ENCODE measurements at places on chromosomes 7 and 10. TPM values are rescaled to one million over a fixed set of nuclear protein-coding genes. Genes with fewer than 3 reads are reported as not detected.

- no peak overlapping the region for H3K4me3 ChIP-seq
- no peaks in the 10 kb centered on the region for H3K4me1 ChIP-seq
- DNase-seq = no peak
- H3K36me3 ChIP-seq = no peaks in the 10 kb centered on the region
- H3K27ac ChIP-seq = peak overlapping the region; percentile 42
- no peaks in the 10 kb centered on the region for H3K27me3 ChIP-seq
Measured at GRCh38 chr7:37986908-37987330, 66.5 kb downstream of the EPDR1 start.

DNA sequence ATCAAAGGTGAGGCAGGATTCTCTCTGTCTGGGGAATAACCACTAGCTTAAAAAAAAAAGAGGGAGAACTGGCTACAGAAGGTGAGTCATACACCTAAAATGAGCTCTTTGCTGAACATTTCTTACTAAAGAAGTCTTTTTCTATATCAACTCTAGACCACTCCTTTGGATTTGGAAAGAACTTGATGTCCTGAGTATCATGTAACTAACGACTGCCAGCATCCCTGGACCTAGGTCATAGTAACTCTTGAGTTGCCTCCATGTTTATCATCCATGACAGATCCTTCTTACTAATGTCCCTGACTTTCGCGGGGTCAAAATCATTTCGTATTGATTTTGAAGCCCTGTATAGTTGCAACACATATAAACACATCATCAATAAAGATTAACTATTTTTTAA is 89.1 kb downstream of the CNOT4 start:
- no peak overlapping the region for H3K4me3 ChIP-seq
- no peaks in the 10 kb centered on the region for H3K4me1 ChIP-seq
- H3K36me3 ChIP-seq = no peaks in the 10 kb centered on the region
- DNase-seq = no peak
- no peaks in the 10 kb centered on the region for H3K27me3 ChIP-seq
- no peak overlapping the region for H3K27ac ChIP-seq

Gene NIPSNAP2
- polyA plus RNA-seq = 46.2 TPM

DNA sequence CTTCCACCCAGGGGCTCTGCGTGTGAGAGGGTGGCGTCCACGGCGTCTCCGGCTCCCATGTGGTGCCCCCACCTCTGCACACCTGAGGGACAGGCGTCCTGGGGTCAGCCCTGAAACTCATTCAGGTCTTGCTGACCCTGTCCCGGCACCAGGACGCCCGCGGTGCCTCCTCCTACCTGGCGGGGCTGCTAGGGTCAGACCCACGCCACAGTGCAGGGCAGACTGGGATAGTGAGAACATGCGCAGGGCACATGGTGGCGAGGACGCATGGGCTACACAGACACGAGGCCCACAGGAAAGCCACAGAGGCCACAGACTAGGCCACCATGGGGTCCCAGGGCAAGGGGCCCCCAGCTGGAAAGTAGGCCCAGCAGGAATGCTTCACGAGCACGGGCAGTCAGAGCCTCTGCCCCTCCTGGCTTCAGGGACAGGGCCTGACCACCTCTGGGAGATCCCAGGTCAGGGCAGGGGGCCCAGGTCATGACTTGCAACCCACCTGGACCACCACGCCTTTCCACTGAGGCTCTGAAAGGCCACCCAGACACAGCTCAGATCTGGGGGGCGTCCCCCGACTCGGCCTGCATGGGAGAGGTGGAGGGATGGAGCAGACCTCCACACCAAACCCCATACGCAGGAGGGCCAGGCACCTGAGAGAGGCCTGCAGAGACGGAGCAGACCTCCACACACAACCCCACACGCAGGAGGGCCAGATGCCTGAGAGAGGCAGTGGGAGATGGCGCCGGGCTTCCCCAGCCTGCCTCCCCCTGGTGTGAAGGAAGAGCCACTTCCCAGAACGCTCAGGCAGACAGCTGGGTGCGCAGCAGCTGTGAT is 188.6 kb downstream of the ELFN1 start:
- H3K27me3 ChIP-seq = no peaks in the 10 kb centered on the region
- H3K27ac ChIP-seq = no peak overlapping the region
- no peak for DNase-seq
- H3K4me1 ChIP-seq = no peaks in the 10 kb centered on the region
- no peaks in the 10 kb centered on the region for H3K36me3 ChIP-seq

GRCh38 chr10:13658871-13659685 is 72.3 kb downstream of the PRPF18 start:
- DNase-seq = no peak
- H3K4me1 ChIP-seq = peaks cover 4% of the 10 kb centered on the region
- no peaks in the 10 kb centered on the region for H3K27me3 ChIP-seq
- no peaks in the 10 kb centered on the region for H3K36me3 ChIP-seq

Gene NUP42
- 21.9 TPM for polyA plus RNA-seq

DNA sequence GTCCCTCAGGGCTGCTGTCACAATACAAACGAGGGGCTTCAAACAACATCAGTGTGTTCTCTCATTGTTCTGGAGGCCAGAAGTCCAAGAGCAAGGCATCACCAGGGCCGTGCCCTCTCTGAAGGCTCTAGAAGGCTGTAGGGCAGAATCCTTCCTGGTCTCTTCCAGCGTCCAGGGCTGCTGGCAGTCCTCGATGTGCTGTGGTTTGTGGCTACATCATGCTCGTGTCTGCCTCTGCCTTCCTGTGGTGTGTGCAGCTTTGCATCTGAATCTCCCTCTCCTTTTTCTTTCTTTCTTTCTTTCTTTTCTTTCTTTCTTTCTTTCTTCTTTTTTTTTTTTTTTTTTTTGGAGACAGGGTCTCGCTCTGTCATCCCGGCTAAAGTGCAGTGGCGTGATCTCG is 103.5 kb downstream of the INSYN2A start:
- no peaks in the 10 kb centered on the region for H3K36me3 ChIP-seq
- no peak overlapping the region for H3K27ac ChIP-seq
- no peak for DNase-seq

DNA sequence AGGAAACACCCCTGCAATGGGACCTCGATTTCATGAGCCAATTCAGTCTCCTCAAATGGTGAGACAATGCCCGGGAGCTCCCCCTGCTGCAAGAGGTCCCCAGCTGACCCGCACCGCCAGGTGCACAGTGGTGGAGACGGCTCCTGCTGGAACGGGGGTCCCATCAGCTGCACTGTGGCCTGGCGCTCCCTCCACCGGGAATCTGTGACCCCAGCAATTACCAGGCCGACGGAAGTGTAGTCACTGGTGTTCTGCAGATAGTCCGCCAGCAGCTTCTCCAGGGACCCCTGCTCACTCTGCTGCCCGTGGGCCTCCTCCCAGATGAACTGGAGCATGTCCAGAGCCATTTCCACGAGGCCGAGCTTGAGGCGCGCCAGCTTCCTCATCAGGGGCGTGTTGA is 64.9 kb upstream of the NKX6-2 start:
- peaks cover 11% of the 10 kb centered on the region for H3K4me1 ChIP-seq
- no peaks in the 10 kb centered on the region for H3K27me3 ChIP-seq
- H3K36me3 ChIP-seq = no peaks in the 10 kb centered on the region
- DNase-seq = no peak
- no peak overlapping the region for H3K27ac ChIP-seq
- no peak overlapping the region for H3K4me3 ChIP-seq

Gene TMEM196
- not detected for polyA plus RNA-seq

GRCh38 chr7:66899552-66900280 is 21.3 kb upstream of the TMEM248 start:
- no peaks in the 10 kb centered on the region for H3K4me1 ChIP-seq
- no peak overlapping the region for H3K27ac ChIP-seq
- no peak for DNase-seq
- H3K4me3 ChIP-seq = no peak overlapping the region
- no peaks in the 10 kb centered on the region for H3K27me3 ChIP-seq

- peaks cover 3% of the 10 kb centered on the region for H3K27me3 ChIP-seq
- DNase-seq = no peak
- H3K36me3 ChIP-seq = no peaks in the 10 kb centered on the region
- H3K4me3 ChIP-seq = no peak overlapping the region
- no peak overlapping the region for H3K27ac ChIP-seq
Measured at GRCh38 chr10:117989962-117990361, 56.8 kb downstream of the RAB11FIP2 start.

- H3K4me1 ChIP-seq = no peaks in the 10 kb centered on the region
- no peak overlapping the region for H3K27ac ChIP-seq
- no peak overlapping the region for H3K4me3 ChIP-seq
Measured at GRCh38 chr7:50448823-50449222, 1.3 kb downstream of the FIGNL1 start.

Gene TUBB8
- 0.23 TPM for polyA plus RNA-seq

- no peaks in the 10 kb centered on the region for H3K36me3 ChIP-seq
- H3K4me3 ChIP-seq = no peak overlapping the region
- H3K4me1 ChIP-seq = no peaks in the 10 kb centered on the region
- no peak for DNase-seq
Measured at GRCh38 chr7:150848111-150848510, 4.2 kb upstream of the AOC1 start.

- peaks cover 4% of the 10 kb centered on the region for H3K27me3 ChIP-seq
- no peaks in the 10 kb centered on the region for H3K4me1 ChIP-seq
- H3K27ac ChIP-seq = no peak overlapping the region
Measured at GRCh38 chr10:110657973-110658691, 14.0 kb downstream of the RBM20 start.

- H3K27me3 ChIP-seq = no peaks in the 10 kb centered on the region
- no peak overlapping the region for H3K27ac ChIP-seq
- H3K36me3 ChIP-seq = no peaks in the 10 kb centered on the region
Measured at GRCh38 chr7:33487998-33488682, 358.8 kb downstream of the BBS9 start.

DNA sequence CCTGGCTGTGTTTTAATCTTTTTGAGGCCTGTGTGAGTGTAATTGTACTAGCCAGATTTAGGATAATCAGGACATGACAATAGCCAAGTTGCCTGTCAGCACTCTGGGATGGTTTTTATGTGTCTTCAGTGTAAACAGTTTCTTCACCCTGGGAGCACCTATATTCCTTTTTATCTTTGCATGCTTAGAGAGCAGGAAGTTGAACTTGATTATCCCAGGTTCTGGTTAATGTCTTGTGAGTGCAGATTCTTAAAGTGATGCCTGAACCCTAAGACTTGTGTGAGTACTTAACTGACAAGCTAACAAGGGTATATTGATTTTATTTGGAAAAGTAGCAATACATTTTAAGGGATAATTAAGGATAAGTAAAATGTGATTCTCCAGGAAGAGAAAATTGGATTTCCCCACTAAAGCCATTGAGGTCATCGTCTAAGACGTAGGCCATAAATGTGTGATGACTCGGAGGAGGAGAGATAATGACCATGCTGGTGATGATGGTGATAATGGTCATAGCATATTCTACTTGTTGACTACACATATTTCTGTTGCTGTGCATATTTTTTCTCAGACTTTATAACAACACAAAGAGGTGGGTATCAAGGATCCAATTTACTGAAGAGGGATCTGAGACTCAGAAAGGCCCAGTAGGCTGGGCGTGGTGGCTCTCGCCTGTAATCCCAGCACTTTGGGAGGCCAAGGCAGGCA is 234.7 kb downstream of the CAMK1D start:
- no peak overlapping the region for H3K27ac ChIP-seq
- no peaks in the 10 kb centered on the region for H3K27me3 ChIP-seq
- H3K4me3 ChIP-seq = no peak overlapping the region
- no peaks in the 10 kb centered on the region for H3K4me1 ChIP-seq
- no peaks in the 10 kb centered on the region for H3K36me3 ChIP-seq

DNA sequence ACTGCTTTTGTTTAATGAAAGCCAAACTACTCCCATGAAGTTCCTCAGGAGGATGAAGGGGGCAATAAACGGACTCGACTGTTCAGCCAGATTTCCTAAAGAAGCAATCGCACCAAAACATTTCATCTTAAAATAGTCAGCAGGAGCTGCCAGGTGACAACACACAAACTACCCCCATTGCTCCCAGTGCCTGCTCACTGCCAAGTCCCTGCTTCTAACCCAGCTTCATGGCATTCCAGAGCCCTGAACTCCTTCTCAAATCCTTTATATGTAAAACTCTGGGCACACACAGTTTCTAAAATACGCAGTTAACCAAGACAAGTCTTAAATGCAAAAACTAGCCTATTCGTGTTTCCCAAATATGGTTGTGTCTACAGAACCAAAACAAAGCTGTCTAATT is 110.0 kb downstream of the SORBS1 start:
- H3K27ac ChIP-seq = peak overlapping the region; percentile 77
- no peaks in the 10 kb centered on the region for H3K36me3 ChIP-seq
- peaks cover 27% of the 10 kb centered on the region for H3K4me1 ChIP-seq
- no peaks in the 10 kb centered on the region for H3K27me3 ChIP-seq
- no peak overlapping the region for H3K4me3 ChIP-seq

GRCh38 chr10:4763960-4764428 is 62.0 kb upstream of the AKR1E2 start:
- peaks cover 3% of the 10 kb centered on the region for H3K4me1 ChIP-seq
- no peaks in the 10 kb centered on the region for H3K27me3 ChIP-seq
- no peak for DNase-seq
- no peaks in the 10 kb centered on the region for H3K36me3 ChIP-seq
- H3K27ac ChIP-seq = no peak overlapping the region
- no peak overlapping the region for H3K4me3 ChIP-seq

Gene ANK3
- 26.2 TPM for polyA plus RNA-seq

DNA sequence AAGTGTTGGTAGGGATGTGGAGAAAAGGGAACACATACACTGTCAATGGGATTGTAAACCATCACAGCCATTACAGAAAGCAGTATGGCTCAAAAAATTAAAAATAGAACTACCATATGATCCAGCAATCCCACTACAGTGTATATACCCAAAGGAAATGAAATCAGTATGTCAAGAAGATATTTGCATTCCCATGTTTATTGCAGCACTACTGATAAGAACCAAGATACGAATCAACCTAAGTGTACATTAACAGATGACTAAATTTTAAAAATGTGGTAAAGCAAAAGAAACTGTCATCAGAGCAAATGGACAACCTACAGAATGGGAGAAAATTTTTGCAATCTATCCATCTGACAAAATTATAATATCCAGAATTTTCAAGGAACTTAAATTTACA is 290.4 kb downstream of the IPMK start:
- DNase-seq = no peak
- H3K4me1 ChIP-seq = no peaks in the 10 kb centered on the region
- no peaks in the 10 kb centered on the region for H3K27me3 ChIP-seq

Gene SEMA4G
- 38.9 TPM for polyA plus RNA-seq

DNA sequence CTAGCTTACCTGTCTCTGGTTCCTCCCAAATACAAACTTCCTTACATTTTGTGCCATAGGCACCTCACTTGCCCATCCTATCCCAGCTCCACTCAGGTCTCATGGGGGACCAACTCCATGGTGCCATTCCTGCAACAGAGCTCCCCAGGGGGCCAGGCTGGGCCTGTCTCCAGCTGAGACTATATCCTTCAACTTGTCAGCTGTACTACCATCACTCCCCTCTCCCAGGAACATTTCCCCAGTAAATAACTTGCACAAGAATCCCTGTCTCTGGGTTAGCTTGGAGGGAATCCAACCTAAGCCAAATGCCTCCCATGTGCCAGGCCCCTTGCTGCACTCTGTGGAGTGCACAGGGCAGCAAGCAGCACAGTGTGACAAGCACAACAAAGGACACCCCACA is 33.2 kb downstream of the FRMPD2 start:
- no peak overlapping the region for H3K27ac ChIP-seq
- no peaks in the 10 kb centered on the region for H3K4me1 ChIP-seq
- no peaks in the 10 kb centered on the region for H3K36me3 ChIP-seq
- DNase-seq = no peak
- no peak overlapping the region for H3K4me3 ChIP-seq

- no peak overlapping the region for H3K27ac ChIP-seq
- H3K4me3 ChIP-seq = no peak overlapping the region
- H3K36me3 ChIP-seq = no peaks in the 10 kb centered on the region
- H3K27me3 ChIP-seq = no peaks in the 10 kb centered on the region
Measured at GRCh38 chr10:16698461-16698860, 118.8 kb downstream of the RSU1 start.

Data from hepatocyte (in vitro differentiated cells).